ENCODE measurements at places on chromosomes 5 and 9. TPM values are rescaled to one million over a fixed set of nuclear protein-coding genes. Genes with fewer than 3 reads are reported as not detected.

- DNase-seq: no peak
Measured at GRCh38 chr5:157372472-157372822, 87.6 kb upstream of the NIPAL4 start.

- peak; percentile 93 for DNase-seq
Measured at GRCh38 chr9:33025572-33026342, 684 bp downstream of the DNAJA1 start.

- DNase-seq: no peak
Measured at GRCh38 chr5:156681265-156681664, 168.8 kb upstream of the PPP1R2B start.

DNA sequence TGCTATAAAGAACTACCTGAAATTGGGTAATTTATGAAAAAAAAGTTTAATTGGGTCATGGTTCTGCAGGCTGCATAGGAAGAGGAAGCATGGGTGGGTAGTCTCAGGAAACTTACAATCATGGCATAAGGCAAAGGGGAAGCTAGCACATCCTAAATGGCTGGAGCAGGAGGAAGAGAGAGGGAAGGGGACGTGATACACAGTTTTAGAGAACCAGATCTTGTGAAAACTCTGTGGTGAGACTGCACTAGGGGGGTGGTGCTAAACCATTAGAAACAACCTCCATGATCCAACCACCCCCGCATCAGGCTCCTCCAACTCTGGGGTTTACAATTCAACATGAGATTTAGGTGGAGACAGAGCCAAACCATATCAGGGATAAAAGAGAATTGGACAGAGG is 624.2 kb downstream of the PRR16 start:
- DNase-seq: no peak

- DNase-seq: no peak
Measured at GRCh38 chr9:98144076-98144475, 25.1 kb upstream of the TRIM14 start.

DNA sequence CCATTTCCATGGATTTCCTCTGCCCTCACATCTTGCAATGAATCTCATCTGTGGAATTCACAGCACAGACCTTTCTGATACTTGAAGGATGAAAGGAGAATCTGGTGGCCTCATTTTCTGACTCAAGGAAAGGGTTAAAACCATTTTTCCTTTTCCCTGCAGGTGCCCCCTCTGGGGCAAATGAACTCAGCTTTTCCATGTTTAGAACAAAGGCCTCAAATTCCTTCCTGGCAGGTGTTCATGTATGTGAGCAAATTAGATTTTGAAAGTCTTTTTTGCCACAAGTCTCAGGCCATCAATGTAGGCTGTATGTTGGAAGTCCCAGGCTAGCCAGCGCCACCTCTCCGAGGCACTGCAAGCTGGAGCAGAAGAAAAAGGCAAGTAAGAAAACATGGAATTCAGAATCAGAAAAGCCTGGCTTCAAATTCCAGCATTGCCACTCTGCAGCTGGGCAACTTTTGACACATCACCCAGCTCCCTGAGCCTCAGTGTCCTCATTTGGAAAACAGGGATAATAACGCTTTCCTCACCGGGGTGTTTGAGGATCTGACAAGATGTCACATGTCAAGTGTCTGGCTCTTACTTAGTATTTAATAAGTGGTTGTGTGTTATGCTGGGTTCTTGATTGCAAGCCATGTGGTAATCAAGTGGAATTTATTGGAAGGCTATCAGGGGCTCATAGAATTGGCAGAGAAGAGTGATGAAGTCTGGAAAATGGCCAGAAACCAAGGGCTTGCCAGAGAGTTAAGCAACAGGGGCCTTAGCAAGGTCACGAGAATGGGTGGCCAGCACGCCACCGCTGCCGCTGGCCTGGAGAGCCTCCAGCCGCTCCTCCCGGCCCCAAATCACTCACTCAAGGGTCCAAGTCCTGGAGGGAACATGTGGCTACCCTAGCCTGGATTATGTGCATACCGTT is 48.4 kb upstream of the SMIM23 start:
- no peak for DNase-seq

DNA sequence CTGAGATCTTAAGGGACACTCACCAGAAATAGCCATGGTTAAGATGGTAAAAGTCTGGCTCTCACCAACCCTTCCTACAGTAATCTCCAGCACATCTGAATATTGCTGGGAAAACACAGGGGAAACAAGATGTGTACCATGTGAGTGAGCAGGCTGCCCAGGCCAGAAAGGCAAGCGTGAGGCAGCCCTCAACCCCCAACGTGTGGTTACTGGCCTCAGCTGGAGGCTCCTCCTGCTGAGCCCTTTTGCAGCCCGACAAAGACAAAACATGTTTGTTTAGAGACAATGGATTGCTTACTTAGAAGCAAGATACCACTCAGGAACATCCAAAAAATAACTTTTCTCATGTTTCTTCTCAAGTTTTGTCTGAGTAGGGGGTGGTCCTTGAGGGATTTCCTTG is 16.6 kb downstream of the ZFP62 start:
- no peak for DNase-seq

- DNase-seq: no peak
Measured at GRCh38 chr5:28104080-28104479, 1065.7 kb upstream of the CDH9 start.

DNA sequence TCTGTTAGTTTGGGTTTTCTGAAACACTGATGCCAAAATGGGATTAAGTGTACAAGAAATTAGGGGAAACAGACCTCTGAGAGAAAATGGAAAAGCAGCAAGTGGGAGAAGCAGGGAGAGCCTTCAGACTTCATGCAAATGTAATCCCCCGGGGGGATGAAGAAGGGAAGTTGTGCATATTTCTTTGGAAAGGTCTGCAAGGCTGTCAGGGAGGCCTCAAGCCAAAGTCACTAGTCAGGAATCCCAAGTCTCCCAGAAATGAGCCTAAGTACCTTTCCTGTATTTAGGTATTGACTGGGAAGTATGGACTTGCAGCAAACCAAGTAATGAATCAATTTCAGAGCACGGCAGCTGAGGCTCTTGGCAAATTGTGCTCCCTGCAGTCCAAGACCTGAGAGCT is 2.2 kb downstream of the FTMT start:
- no peak for DNase-seq

DNA sequence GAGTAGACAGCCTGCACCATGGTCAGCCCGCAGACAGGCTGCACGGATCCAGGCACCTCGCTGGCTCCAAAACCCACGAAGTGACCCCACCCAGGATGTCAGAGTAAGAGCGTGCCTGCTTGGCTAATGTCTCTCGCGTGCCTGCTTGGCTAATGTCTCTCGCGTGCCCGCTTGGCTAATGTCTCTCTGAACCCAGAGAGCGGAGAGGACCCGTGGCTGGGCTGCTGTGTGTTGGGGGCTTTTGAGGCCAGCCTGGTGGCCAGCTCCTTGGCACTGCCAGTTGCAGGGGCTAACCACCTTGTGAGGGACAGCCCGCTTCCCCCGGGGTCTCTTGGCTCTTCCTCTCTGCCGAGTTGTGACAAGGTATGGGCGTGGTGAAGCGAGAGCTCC is 8.9 kb upstream of the RXRA start:
- DNase-seq: no peak

DNA sequence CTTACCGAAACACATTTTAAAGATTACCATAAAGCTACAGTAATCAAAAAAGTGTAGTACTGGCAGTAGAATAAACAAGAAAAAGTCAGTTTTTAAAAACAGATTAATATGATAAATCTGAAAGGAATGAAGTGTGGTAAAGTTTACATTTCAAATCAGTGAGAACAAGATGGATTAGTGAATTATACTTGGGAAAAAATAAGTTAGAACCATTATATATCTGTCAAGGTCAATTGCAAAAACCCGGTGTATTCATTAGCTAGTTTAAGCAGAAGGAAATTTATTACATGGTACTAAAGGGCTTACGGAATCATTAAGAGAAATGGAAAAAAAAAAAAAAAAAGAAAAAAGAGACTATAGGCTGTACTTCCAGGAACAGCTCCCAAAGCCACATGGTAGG is 164.3 kb downstream of the MUSK start:
- DNase-seq: no peak

- DNase-seq: no peak
Measured at GRCh38 chr9:114244570-114244969, 78.3 kb upstream of the ORM1 start.

TAL2 gene
- total RNA-seq: not detected

CCDC171 gene
- 0.49 TPM for total RNA-seq

TAS2R1 gene
- total RNA-seq: not detected

SPATA31A3 gene
- not detected for total RNA-seq

Data from CD4-positive, alpha-beta T cell (primary cell).